ENCODE measurements at places on chromosomes 7 and 10.

- no peak for DNase-seq
Measured at GRCh38 chr10:127824826-127825225, 67.9 kb downstream of the CLRN3 start.

GRCh38 chr7:24926623-24927524, 53.1 kb downstream of the OSBPL3 start:
- DNase-seq = peak; percentile 81

DNA sequence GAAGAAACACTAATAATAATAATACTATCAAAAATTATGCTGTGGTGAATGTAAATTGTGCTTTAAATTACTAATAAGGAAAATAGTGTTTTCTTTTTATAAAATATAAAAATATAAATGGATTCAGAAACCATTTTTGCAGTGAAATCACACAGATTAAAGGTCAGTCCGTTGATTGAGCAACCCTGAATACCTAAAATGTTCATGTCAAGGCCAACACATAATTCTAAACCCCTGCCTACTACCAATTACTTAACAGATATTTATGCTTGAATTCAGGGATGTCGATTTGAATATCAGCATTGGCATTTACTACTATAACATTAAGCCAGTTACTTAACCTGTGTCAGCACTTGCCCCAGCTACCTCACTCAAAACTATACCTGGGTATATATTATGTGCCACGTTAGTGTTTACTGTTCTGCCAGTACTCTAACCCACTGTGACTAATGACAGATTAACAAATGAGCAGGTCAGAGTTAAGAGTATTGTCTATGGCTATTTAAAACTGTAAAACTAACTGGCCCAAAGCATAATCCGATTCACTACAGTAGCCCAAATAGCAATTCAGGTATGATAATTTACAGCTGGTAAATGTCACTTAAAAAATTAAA, 165.0 kb downstream of the KMT2E start:
- DNase-seq = no peak

DNA sequence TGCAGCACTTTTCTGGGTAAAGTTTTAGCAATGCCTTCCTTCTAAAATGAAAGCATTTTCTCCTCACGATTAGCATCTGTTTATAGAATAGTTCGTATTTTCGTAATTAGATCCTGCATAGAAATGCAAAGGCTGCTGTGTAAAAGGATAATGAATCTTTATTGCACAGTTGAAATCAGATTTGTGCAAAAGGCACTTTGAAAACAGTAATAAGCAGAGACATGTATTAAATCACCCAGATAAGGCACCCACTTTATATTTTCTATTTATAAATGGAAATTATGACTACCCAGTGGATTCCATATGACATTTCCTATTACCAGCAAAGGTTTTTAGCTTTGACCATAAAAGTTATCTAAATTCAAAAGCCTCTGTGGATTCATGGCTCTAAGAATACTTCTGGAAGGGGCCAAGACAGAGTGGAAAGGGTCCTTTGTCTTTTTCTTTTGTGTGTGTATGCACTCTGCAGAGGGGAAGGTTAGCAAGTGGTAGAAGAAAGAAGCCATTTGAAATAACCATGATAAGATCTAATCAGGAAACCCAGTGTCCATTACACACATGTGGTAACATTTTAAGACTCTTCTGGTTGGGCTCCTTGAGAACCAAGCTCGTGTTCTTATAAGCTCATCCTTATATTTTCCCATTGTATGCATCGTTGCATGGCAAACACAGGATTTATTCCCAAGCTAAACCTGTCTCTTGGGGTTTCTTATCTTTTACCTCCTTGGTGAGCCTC, 612.1 kb downstream of the AUTS2 start:
- DNase-seq = no peak

DNA sequence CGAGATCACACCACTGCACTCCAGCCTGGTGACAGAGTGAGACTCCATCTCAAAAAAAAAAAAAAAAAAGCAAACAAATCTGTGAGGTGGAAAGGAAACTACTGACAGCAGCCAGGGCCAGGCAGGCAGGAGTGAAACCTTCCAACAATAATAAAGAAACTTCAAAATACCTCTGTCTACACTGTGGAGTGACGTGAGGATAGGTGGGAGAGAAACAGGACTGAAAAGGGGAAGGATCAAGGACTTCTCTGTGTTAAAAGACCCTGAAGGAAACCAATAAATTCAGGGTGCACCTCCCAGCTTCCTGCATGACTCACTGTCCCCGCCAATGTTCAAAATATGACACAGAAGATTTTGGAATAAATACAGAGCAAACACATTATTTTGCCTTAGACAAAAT, 82.9 kb downstream of the KIAA1549 start:
- DNase-seq = no peak

- DNase-seq = no peak
Measured at GRCh38 chr10:74379474-74379873, 228.5 kb downstream of the ADK start.

DNA sequence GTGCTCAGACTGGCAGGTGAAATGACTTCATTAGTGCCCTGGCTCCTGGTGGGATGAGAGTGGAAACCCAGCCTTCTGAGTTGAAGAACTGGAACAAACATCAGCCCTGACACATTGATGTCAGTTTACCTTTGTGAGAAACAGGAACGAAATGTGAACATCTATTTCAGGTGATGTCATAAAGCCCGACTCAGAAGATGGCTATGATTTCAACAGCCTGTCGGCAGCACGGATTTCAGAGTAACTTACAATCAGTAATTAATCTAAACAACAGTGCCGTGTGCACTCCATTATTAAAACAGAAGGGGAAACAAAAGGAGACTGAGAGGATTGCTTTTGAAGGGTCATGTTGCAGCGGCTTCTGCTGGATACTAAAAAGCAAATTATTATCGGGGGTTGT, 243.2 kb downstream of the FRMD4A start:
- DNase-seq = no peak

GRCh38 chr10:23070913-23071218, 24.5 kb upstream of the MSRB2 start:
- no peak for DNase-seq

DNA sequence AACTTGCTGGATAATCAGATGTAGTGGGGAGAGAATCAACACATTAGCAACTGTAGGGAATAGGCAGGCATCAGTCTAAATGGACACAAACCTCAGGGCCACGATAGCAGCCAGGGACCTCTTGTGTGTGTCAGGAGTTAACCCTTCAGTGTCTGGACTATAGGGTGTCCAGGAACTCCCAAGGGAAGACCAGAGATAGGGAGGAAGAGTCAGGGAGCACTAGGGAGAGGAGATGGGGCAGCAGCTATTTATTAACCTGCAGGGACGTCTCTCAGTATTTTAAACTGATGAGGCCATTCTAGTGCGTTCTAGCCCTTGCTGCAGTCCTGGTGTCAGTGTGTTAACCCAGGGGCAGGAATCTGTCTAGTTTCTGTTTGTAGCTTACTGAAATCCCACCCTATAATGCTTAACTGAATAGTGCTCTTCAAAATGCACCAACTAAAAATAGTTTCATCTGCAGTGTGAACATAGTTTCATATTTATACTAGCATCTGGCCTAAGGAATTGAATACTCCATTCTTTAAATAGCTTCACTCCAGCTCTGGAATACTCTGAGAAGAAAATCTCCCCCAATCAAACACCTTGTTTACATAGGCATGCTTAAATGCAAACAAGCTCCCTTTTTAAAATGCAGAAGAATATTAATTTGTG, 62.7 kb downstream of the ARID5B start:
- DNase-seq = no peak

- DNase-seq = no peak
Measured at GRCh38 chr7:125127304-125127703, 197.7 kb upstream of the POT1 start.

- DNase-seq = no peak
Measured at GRCh38 chr7:99493823-99494222, 6.3 kb downstream of the ZNF394 start.

DNA sequence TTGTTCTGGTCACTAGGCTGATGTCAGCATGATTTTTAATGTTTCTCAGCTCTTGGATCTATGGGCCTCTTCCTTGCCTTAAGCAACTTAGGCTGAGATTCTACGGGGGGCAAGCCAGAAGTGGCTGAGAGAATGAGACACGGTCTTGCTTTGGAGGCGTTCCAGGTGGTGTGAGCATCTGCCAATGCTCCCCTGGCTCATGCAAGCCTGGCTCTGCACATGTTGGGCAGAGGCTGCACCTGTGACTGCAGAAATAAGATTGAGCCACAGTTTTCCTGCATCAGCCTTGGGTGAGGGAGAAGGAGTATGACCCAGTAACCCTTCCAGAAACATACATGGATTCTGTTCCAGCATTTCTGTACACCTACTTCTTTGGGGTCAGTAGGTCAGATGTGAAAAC, 41.9 kb downstream of the C10orf120 start:
- no peak for DNase-seq

DNA sequence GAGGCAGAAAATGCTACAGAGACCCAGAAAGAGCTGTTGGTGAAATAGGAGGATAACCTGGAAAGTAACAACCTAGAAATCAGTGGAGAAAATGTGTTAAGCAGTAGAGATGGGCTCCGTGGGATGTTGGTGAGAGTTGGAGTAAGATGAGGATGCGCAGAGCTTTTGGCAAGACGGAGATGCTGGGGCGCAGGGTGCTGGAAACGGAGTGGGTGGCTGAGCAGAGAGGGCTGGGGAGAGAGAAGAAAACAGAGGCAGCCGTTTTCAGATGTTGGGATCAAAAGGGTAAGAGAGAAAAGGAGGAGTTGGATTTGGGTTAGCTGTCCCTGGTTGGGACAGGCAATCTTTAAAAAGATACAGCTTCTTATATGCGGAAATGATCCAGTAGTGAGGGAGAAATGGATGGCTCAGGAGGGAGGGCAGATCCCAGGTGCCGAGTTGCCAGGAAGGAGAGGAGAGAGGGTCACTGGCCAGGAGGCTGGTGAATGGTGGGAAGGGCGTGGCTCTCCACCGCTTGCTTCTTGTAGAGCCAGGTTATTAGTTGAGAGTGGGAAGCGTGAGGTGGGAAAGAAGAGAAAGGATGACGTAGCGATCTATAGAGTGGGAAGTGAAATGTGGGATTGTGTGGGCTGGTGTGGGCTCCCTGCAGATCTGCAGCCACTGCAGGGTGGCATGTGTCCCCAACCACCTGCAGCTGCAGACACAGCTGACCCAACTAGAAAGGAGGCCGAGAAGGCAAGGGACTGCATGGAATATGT, 182.2 kb upstream of the SVIL start:
- DNase-seq = no peak

DNA sequence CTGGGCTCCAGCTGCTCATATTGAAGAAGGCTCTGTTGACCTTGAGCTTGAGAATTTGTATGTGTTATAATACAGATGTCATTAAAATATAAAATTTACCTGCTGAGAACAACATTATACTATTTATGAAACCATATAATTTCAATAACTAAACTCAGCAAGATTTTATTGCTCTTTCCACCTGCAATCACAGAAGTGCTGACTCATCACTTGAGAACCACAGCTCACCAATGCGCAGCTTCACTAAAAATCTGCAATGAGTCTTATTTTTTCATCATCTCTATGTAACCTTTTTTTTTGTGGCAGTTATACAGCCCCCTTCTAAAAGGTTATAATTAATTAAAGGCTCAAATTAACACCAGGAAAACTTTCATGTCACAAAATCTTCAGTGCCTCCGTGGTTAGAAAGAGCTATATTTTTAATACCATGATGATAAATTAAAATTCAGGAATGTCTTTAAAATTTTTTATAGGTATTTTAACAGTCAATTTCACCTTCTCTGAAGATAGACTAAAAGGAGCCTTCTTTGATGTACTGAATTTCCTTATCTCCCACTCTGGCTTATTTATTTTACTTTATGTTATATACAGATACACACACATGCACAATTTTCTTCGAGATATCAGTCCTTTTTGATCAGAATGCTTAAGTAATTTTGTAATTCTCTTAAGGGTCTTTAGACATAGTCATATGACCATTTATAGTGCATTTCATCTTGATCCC, 102.7 kb downstream of the EVX1 start:
- DNase-seq = no peak

GRCh38 chr10:48684792-48685623, at the start of gene WDFY4:
Gene WDFY4, plus strand, starts transcription at chr10:48684873. Its CDS starts 24,860 bp downstream, at chr10:48709733.
- DNase-seq = no peak

DNA sequence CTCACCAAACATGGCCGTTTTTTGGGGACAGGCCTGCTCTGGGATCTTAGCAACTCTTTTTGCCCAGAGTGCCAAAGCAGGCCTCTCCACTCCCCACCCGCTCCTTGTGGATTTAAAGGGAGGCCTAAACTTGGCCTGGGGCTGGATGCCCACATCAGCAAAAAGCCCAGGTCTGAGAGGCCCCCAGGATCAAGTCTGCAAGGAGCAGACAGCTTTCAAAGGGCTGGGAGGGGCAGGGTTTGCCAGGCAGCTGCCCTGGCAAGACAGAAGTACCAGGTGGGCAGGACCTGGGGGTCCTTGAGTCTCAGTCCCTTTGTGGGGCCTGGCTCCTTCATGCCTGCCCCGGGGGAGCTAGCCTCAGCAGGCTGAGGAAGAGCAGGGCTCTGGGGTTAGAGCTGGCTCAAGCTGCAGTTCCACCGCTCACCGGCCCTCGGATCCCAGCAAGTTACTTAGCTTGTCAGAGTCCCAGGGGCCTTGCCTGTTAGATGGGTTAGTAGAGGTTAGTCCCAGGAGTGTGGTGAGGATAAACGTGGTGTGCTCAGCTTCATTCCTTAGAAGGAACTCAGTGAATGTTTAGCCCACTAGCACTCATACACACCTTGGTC, 56.2 kb downstream of the ARHGAP22 start:
- no peak for DNase-seq

GRCh38 chr10:68526634-68527307, 552 bp downstream of the SLC25A16 start:
- DNase-seq = no peak

DNA sequence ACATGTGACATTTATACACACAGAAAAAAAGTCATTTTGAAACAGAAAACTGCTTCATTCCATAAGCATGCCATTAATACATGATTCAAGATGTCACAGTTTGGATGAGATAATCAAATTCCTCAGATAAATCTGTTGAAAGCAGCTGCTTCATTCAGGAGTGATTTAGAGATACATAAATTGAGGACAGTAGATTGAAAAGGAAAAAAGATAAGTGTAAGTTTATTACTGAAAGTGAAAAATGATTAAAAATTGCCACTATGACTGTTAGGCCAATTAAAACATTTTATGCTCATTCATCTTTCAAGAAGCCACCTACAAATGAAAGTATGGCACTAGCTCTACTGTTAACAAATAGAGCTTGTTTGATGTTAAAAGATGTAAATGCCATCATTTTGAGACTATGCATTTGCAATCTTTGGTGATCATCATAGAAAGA, 136.9 kb upstream of the CDK6 start:
- peak; percentile 62 for DNase-seq

GRCh38 chr7:42227936-42228591, 8.9 kb downstream of the GLI3 start:
- peak; percentile 55 for DNase-seq

GRCh38 chr7:116354171-116354545, 143.8 kb downstream of the TES start:
- DNase-seq = peak; percentile 84

DNA sequence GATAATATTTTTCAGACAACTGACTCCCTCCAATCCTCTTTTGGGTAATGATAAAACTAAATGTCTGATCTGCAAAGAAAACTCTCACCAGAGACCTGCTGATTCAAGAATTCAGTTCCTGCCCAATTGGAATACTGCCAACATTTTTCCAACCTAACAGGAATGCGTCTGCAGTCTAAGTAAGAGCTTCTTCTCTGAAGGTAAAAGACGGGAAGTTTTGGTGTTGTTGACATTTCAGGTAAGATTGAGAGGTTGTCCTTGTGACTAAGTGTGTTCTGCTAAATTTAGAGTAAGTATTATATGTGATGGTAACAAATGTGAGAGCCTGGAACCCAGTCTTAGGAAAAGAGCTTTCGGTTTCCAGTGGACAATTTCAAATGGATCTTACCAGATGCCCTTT, 17.6 kb downstream of the IFIT5 start:
- peak; percentile 78 for DNase-seq
